ENCODE measurements at places on chromosomes 1 and 21. TPM values are rescaled to one million over a fixed set of nuclear protein-coding genes. Genes with fewer than 3 reads are reported as not detected.

DNA sequence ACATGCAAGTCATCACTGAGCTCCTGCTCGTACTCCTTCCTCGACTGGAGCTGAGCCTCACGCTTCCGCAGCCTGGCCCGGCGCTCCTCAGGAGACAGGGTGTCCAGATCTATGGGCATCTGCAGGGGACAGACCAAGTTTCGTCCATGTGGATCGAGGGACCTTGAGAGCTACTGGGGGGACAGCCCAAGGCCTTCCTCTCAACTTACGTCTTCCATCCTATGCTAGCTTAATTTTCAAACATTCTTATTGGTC lies 2.4 kb downstream of the MRPL55 start:
- DNase-seq, result no peak

DNA sequence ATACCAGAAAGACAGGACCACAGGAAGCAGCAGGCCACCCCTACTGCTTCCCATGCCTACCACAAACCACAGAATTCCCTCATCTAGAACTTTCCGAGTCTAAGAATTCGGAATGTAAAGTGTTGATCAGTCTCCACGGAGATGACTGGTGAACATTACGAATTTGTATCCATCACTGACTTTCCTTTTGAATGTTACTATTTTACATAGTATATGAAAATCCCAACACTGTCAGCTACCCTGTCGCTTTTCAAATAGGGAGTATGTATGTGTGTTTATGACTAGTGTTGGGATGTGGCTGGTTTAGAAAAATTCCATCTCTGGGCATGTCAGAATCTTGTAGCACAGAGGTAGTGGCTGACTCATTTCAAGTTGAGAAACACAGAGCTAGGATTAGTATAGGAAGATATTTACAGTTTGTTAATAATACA lies 118.2 kb downstream of the COQ8A start:
- DNase-seq, result no peak

GRCh38 chr1:80633947-80634706 lies 1166.6 kb upstream of the ADGRL2 start:
- peak; percentile 1 for DNase-seq

- no peak for DNase-seq
Observed at GRCh38 chr1:152623203-152623844, 421 bp upstream of the LCE3A start.

Gene SPATA21
- total RNA-seq, result not detected

GRCh38 chr1:58333511-58333910 lies 213.0 kb downstream of the OMA1 start:
- no peak for DNase-seq

Gene LCA5L
- 4.7 TPM for total RNA-seq

- no peak for DNase-seq
Observed at GRCh38 chr1:201476670-201477344, 7.8 kb upstream of the PHLDA3 start.

- DNase-seq, result no peak
Observed at GRCh38 chr1:183730107-183730724, 74.7 kb upstream of the RGL1 start.

Gene SDC3
- 23.0 TPM for total RNA-seq

- no peak for DNase-seq
Observed at GRCh38 chr1:66557157-66557556, 23.2 kb downstream of the SGIP1 start.

Gene CLCN6
- total RNA-seq, result 15.6 TPM
